ENCODE measurements at places on chromosomes 3 and 15. TPM values are rescaled to one million over a fixed set of nuclear protein-coding genes. Genes with fewer than 3 reads are reported as not detected.

Gene ZBTB47
- 29.9 TPM for total RNA-seq

- no peak overlapping the region for H3K4me3 ChIP-seq
- H3K27ac ChIP-seq = no peak overlapping the region
- no peak for DNase-seq
- no peaks in the 10 kb centered on the region for H3K36me3 ChIP-seq
Measured at GRCh38 chr15:43429687-43430086, 58.8 kb downstream of the TUBGCP4 start.

- no peak for DNase-seq
- H3K4me1 ChIP-seq = no peaks in the 10 kb centered on the region
- no peak overlapping the region for H3K27ac ChIP-seq
- no peaks in the 10 kb centered on the region for H3K36me3 ChIP-seq
Measured at GRCh38 chr15:94258246-94258645, 26.9 kb downstream of the MCTP2 start.

DNA sequence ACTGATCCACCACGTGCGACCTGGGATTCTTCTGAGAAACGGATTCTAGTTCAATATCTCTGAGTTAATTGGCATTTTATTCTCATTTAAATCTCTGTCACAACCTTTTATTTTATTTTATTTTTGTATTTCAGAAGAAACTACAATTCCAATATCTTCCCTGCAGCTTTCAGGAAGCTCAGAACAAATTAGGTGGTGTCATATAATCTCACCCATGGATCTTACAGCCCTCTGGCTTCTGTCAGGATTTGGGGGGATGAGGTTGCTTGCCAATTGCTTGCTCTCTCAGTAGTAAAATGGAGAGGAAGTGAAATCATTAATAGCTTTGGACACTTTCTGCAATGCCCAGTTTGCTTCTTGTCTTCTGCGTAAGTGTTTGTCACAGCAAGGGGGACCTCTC is 205.4 kb downstream of the TLE3 start:
- no peak overlapping the region for H3K27ac ChIP-seq
- no peak for DNase-seq
- no peaks in the 10 kb centered on the region for H3K27me3 ChIP-seq

- H3K4me3 ChIP-seq = no peak overlapping the region
- H3K36me3 ChIP-seq = no peaks in the 10 kb centered on the region
- H3K4me1 ChIP-seq = no peaks in the 10 kb centered on the region
Measured at GRCh38 chr3:108117241-108117775, 26.5 kb upstream of the CD47 start.

Gene CHMP2B
- 59.4 TPM for total RNA-seq

- H3K27ac ChIP-seq = no peak overlapping the region
- DNase-seq = no peak
- H3K4me1 ChIP-seq = no peaks in the 10 kb centered on the region
- no peaks in the 10 kb centered on the region for H3K27me3 ChIP-seq
Measured at GRCh38 chr3:10940106-10940505, 52.4 kb upstream of the SLC6A1 start.

GRCh38 chr3:128825117-128825725 is 54.2 kb upstream of the ACAD9 start:
- H3K4me3 ChIP-seq = no peak overlapping the region
- no peaks in the 10 kb centered on the region for H3K36me3 ChIP-seq
- no peak overlapping the region for H3K27ac ChIP-seq
- no peaks in the 10 kb centered on the region for H3K4me1 ChIP-seq
- DNase-seq = no peak

DNA sequence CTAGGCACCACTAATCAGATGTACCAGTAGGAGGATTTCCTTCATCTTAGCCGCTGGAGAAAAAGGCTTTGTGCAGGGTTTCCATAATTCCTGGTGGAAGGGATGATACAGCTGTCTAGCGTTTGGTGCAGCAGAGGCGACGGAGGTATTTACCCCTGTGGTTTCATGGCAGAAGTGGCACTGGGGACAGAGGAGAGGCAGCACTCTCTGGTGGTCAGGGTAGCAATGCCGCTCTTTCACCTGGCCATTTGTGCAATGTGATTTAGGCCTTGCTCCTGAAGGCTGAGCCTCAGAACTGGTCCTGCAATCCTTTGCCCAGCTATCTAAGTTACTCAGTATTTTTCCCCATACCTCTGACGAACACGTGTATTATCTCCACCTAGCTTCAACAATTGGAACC is 47.1 kb upstream of the BNIP2 start:
- no peaks in the 10 kb centered on the region for H3K36me3 ChIP-seq
- H3K27me3 ChIP-seq = no peaks in the 10 kb centered on the region
- no peak for DNase-seq
- H3K4me1 ChIP-seq = no peaks in the 10 kb centered on the region
- no peak overlapping the region for H3K4me3 ChIP-seq

Gene IL17RD
- 61.0 TPM for total RNA-seq

Gene UCN2
- not detected for total RNA-seq

DNA sequence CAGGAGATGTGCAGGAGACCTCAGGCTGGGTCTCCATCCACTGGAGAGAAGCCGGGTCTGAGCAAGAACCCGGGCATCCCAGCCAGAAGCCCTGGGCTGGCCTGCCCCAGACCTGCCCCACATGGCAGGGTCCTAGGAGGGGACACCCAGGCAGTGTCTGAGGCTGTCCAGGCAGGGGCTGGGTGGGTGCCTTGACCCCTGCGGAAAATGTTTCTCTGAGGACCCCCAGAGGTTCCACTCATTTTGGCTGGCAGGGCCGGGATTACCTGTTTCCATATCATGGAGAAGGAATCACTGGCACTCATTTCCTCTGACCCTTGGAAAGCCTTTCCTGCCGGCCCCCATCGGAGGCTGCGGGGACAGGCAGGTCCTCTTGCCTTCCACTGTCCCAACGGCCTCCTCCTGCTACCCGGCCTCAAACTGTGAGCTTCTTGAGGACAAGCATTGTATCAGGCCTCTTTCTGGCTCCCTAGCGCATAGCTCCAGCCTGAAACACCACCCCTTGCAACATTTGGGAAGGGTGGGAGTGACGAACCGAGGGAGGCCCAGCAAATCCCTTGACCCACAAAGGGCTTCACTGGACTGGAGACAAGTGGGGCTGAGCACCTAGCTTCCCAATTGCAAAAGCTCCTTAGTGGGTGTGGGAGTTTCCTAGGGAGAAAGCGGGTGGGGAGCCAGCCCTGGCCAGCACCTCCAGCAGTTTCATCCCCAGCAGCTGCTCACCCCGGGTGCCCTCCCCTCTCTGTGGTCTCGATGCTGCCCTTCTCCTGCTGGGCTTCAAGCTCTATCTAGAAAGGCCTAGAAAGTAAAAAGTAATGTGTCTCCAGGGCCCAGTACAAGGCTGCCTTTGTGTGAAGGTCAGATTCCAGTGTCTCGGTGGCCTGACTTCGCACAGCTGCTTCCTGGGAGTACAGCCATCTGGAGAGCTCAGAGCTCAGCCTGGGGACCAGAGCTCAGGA is 29.7 kb downstream of the ACSBG1 start:
- H3K36me3 ChIP-seq = no peaks in the 10 kb centered on the region
- no peak overlapping the region for H3K4me3 ChIP-seq
- no peaks in the 10 kb centered on the region for H3K27me3 ChIP-seq

- peak; percentile 65 for DNase-seq
- H3K36me3 ChIP-seq = no peaks in the 10 kb centered on the region
- H3K27me3 ChIP-seq = no peaks in the 10 kb centered on the region
Measured at GRCh38 chr15:48963524-48964113, at the start of gene SHC4. TSS of gene SHC4 (minus strand) at chr15:48963919. CDS start at chr15:48963015, 904 bp downstream.

Gene SLC15A2
- 9.3 TPM for total RNA-seq

Gene CAMK2N2
- not detected for total RNA-seq

DNA sequence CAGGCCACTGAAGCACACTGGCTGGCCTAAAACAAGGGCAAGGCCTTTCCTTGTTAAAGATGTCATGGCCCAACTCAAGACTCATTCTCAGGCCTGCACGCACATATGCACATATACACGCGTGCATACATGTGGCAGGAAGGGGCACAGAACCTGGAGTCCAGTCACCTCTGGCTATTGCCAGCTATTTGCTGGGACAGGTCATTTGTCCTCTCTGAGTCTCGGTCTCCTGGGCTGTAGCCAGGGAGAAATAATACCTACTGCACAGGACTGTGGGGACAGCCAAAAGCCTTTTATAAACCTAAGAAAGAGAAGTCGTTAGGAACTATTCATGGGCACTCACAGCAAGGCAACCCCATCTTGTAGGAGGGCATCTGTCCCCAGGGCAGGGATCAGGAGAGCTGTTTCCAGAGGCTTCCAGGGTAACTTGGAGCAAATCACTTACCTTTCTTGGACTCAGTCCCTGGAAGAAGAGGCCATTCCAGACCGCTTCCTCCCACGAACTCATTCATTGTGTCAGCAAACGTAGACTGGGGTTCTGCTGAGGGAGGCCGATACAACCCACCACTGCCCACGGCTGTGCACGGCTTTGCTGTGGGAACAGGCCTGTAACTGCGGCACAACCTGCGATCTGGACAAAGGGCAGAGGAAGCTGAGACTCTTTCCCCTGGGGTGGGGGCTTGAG is 41.1 kb upstream of the RHO start:
- H3K27ac ChIP-seq = peak overlapping the region; percentile 67
- no peak for DNase-seq
- no peaks in the 10 kb centered on the region for H3K36me3 ChIP-seq
- H3K4me1 ChIP-seq = no peaks in the 10 kb centered on the region
- H3K4me3 ChIP-seq = no peak overlapping the region

DNA sequence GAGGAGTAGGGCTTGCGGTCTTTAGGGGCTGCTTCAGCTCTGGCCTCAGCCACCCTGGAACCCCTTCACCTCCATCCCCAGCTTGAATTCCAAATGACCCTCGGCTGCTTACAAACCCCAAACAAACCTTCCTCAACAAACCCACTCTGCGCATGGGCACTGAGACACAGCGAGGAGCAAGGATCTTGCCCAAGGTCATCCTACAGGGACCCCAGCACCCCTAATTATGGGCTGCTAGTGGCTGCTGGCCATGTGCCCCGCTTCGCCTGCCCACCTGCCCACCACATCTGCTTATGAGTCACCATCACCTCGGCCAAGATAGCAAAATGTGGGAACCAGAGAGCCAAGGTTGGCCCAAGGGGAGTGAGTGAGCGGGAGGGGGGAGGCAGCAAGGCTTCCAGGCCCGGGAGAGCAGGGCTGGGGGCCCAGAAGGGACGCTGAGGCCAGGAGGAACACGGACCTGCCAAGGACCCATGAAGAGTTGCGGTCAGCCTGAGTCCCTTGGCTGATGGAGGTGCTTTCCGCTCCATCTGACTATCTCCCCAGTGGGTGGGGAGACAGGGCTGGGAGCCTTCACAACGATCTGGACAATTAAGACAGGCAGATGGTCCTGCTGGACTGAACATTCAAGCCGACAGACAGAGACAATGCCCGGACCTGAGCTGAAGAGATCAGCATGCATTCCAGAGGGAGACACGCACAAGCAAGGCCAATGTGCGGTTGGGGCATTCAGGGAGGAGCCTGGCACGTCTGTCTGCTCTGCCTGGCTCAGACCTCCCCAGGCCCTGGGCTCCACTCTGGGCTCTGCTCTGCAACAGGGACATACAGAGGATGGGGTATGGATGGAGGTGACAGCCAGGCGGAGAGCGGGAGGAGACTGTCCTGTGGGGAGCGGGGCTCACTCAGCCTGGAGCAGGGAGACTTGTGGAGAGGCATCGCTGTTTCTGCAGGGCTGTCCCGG is 10.8 kb upstream of the GRIP2 start:
- H3K4me1 ChIP-seq = no peaks in the 10 kb centered on the region
- H3K36me3 ChIP-seq = no peaks in the 10 kb centered on the region
- no peak overlapping the region for H3K4me3 ChIP-seq
- no peak for DNase-seq
- no peaks in the 10 kb centered on the region for H3K27me3 ChIP-seq
- H3K27ac ChIP-seq = no peak overlapping the region

GRCh38 chr3:122615303-122615702 is 37.9 kb downstream of the PARP15 start:
- H3K27ac ChIP-seq = no peak overlapping the region
- no peak overlapping the region for H3K4me3 ChIP-seq
- H3K4me1 ChIP-seq = no peaks in the 10 kb centered on the region
- no peak for DNase-seq

DNA sequence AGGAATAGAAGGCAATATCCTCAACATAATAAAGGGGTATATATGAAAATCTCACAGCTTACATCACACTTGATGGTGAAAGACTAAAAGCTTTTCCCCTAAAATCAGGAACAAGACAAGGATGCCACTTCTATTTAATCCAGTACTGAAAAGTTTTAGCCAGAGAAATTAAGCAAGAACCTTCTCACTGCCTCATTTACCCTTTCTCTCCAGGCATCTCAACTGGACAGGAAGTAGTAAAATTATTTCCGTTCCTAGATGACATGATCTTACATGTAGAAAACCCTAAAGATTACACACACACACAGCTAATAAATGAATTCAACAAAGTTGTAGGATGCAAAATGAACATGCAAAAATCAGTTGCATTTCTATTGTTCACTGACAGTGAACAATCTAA is 11.2 kb downstream of the SCAP start:
- H3K36me3 ChIP-seq = no peaks in the 10 kb centered on the region
- no peak for DNase-seq

DNA sequence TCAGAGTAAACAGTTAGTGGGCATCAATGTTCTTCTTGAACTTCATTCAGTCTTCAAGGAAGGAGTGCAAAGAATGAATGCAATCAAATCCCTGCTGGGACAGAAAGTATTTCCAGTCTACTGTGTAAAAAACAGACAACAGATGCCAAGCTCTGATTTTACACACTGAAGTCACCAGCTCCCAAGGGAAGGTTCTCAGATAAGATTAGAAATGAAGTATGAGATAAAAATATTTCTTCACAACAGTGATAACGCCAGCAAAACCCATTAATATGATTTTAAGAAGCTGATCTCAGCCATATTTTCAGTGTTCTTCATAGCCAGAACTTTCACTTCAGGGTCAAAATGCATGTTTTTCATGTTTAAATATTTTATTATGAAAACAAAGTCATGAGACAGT is 265.6 kb downstream of the CTNNB1 start:
- DNase-seq = no peak
- no peak overlapping the region for H3K4me3 ChIP-seq
- H3K27ac ChIP-seq = no peak overlapping the region
- no peaks in the 10 kb centered on the region for H3K27me3 ChIP-seq
- no peaks in the 10 kb centered on the region for H3K36me3 ChIP-seq
- H3K4me1 ChIP-seq = no peaks in the 10 kb centered on the region

DNA sequence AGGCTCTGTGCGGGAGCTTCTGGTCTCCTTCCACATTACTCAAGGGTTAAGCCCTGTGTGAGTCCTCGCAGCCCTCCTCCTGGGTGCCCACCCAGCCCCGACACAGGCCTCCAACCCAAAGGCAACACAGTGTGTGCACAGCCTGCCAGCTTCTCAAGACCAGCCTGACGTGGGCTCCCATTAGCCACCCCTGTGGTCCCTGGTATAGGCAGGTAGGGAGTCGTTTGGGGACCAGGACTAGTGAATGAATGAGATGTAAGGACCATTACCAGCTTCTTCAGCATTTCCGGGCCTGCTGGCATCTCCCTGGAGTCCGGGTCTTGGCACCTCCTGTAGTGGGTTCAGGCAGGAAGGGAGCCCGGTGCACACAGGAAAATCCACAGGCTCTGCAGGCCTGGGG is 20.2 kb upstream of the PLXNA1 start:
- H3K27me3 ChIP-seq = no peaks in the 10 kb centered on the region
- H3K27ac ChIP-seq = no peak overlapping the region
- no peaks in the 10 kb centered on the region for H3K36me3 ChIP-seq
- DNase-seq = no peak
